T-helper 2 cell treated with Interferon-gamma antibody and Interleukin-4, amounts not matched to agents 100 ng/mL and 5 ng/mL, for 36 hours (primary cell): ENCODE measurements at places on chromosomes 2 and 18. TPM values are rescaled to one million over a fixed set of nuclear protein-coding genes. Genes with fewer than 3 reads are reported as not detected.

SCYGR4 gene
- total RNA-seq = not detected in 2 replicates

EIF2AK2 gene
- total RNA-seq = 56.5 and 59.0 TPM in 2 replicates

FNDC4 gene
- not detected in 2 replicates for total RNA-seq

LRP2 gene
- total RNA-seq = 0.11 and 0.36 TPM in 2 replicates

CABYR gene
- total RNA-seq = 0.39 and 0.73 TPM in 2 replicates

IL36RN gene
- total RNA-seq = not detected in 2 replicates

EIPR1 gene
- total RNA-seq = 43.0 and 45.8 TPM in 2 replicates

NCKAP5 gene
- not detected in 2 replicates for total RNA-seq

DSEL gene
- 0.02 TPM in 1 of 2 replicates, not detected in the other for total RNA-seq

ADRA2B gene
- 0.07 and 0.09 TPM in 2 replicates for total RNA-seq

OTOF gene
- 12.1 TPM in 2 replicates for total RNA-seq

TUBB6 gene
- 13.0 and 14.4 TPM in 2 replicates for total RNA-seq

EML6 gene
- total RNA-seq = 0.32 and 0.89 TPM in 2 replicates

PROKR1 gene
- not detected in 2 replicates for total RNA-seq

BMP10 gene
- total RNA-seq = 0.09 TPM in 1 of 2 replicates, not detected in the other

POTEI gene
- not detected in 2 replicates for total RNA-seq

SGPP2 gene
- 0.57 and 0.70 TPM in 2 replicates for total RNA-seq

IL36G gene
- total RNA-seq = not detected in 2 replicates

RBM44 gene
- 0.84 and 0.93 TPM in 2 replicates for total RNA-seq

CREG2 gene
- 0.14 and 0.45 TPM in 2 replicates for total RNA-seq

OTOS gene
- not detected in 2 replicates for total RNA-seq

TFPI gene
- total RNA-seq = 0.11 TPM in 1 of 2 replicates, not detected in the other

EVA1A gene
- not detected in 2 replicates for total RNA-seq

PLCD4 gene
- 0.30 and 0.48 TPM in 2 replicates for total RNA-seq

KCNIP3 gene
- not detected in 2 replicates for total RNA-seq

ARHGAP28 gene
- not detected in 2 replicates for total RNA-seq

LOXHD1 gene
- total RNA-seq = not detected in 2 replicates

FRZB gene
- not detected in 2 replicates for total RNA-seq

ASAP2 gene
- total RNA-seq = 0.23 and 0.48 TPM in 2 replicates

MATN3 gene
- total RNA-seq = not detected in 2 replicates

CCDC74A gene
- 1.9 and 2.8 TPM in 2 replicates for total RNA-seq

CNGA3 gene
- total RNA-seq = not detected in 2 replicates

AP1S3 gene
- 8.8 and 10.8 TPM in 2 replicates for total RNA-seq

UGT1A8 gene
- total RNA-seq = not detected in 2 replicates

C1GALT1C1L gene
- total RNA-seq = 0.14 and 0.25 TPM in 2 replicates

STPG4 gene
- 0.30 and 0.50 TPM in 2 replicates for total RNA-seq

REG3A gene
- not detected in 2 replicates for total RNA-seq

DSG1 gene
- not detected in 2 replicates for total RNA-seq

UGT1A3 gene
- not detected in 2 replicates for total RNA-seq

ZNF407 gene
- total RNA-seq = 20.1 and 20.7 TPM in 2 replicates

ANKRD30B gene
- not detected in 2 replicates for total RNA-seq
